ENCODE measurements at places on chromosomes 6 and 20.

DNA sequence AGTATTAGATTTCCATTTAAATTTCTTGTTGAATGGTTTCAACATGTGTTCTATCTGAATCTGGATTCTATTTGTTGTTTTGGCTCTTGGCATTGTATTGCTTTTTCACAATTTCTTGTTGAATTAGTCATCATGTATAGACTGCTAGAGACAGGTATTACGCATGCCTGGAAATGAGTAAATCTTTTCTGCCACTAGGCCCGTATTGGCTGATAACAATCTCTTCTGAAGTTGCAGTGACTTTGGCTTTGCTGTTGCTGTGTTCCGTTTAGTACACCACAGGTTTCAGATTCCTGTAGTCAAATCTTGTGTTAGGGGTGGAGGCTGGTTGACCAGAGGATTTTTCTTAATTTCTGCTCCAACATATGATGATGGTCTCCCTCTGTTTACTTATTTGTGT, 1339.4 kb downstream of the GRIK2 start:
- no peak for DNase-seq

DNA sequence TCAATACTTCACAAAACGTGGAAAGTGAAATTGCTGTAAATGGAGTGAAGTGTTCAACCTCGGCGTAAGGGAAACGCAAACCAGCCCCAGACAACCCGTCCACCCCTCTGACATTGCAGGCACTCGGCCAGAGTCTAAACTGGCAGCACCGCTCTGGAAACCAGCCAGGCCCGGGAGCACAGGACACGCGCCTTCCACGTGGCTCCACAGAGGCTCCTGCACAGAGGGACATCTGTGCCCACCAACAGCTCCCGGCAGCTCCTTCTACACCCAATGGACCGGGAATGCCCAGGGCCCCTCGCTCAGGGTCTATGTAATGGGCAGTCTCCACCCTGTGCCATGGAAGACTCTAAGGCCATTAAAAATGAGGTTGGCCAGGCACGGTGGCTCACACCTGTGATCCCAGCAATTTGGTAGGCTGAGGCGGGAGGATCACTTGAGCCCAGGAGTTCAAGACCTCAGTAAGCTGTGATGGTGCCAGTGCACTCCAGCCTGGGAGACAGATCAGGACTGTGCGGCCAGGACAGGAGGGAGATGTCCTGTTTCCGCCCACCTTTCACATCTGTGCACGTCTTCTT, 3.4 kb upstream of the HELZ2 start:
- DNase-seq, result no peak

DNA sequence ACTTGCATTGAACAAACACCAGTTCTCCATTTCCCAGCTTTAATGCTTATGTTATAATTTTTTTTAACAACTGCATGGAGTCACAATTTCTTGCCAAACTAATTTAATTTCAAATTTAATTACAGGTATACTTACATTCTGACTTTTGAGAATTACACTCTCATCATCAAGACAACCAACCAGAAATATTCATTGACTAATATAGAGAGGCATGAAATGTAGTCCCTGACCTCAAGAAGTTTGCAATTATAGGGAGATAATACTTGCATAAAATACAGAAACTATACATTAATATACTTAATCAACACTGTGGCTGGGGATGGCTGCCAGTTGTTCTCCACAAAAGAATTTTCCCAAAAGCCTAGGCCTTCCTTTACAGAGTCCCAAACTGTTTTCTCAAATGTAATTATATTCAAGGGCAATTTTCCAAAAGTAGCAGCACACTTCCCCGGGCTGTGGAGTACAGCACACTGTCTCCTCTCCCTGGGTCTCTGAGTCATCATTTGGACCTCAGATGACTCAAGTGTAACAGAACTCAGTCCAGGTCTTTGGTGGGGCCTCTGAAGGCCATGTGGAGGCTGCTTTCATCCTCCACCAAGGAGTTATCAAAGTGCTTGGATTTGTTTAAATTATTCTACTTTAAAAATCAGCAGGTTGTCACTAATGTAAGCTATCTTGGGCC, 114.1 kb downstream of the KIF16B start:
- no peak for DNase-seq

- no peak for DNase-seq
Measured at GRCh38 chr6:90375681-90376439, 79.2 kb upstream of the BACH2 start.

DNA sequence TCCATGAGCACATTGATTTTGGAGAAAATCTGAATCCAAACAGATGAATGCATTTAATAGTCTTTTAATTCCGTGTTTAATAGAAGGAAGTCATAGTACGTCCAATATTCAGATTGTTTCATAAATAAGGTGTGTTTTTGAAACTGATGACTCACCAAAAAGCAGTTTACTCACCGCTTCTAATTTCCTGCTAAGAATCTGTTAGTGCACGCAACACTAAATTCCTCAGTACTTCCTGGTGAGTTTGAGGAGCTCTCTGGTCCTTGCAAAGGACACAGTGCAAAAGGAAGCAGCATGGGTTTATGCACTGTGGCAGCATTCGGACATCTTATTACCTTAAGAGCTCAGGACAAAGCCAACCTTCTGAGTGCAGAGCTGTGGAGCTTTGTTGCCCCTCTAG, 2.3 kb upstream of the ADGRF1 start:
- DNase-seq, result no peak

DNA sequence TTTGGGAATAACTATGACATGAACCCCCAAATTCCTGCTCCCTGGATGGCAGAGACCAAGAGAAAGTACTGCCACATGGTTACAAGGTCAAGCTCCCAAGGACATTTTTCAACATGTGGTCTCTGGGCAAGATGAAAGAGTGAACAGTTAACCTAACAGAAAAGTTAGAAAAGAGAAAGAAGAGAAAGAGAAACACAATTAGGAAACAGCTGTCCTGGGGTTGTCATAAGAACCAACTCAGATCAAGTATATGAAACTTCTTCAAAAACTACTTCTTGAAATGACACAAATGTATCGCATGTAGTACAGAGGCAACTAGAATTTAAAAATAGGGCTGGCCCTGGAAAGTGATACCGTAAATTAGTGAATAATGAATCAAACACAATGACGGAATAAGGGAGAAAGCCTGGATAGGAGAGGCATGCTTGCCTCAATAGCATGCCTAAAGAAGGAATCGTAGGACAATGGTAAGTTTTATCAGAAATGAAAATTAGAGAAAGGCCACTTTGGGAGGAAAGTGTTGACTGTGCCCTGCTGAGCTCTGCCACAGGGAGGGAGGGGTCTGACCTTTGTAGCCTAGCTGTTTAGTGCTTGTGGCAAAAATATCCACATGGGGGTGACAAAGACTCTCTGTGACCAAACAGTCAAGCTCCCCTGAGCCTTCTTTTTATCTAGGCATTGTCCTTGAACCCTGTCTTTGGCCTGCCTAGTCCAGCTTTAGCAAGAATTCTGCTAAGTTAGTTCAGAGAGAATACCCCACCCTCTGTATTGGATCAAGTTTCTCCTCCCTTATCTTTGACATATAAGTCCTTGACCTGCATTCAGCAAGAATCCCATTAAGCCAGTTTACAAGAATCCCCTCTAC, 4.3 kb upstream of the DCBLD1 start:
- no peak for DNase-seq

GRCh38 chr20:59403261-59403961, 103.0 kb downstream of the EDN3 start:
- peak; percentile 51 for DNase-seq

DNA sequence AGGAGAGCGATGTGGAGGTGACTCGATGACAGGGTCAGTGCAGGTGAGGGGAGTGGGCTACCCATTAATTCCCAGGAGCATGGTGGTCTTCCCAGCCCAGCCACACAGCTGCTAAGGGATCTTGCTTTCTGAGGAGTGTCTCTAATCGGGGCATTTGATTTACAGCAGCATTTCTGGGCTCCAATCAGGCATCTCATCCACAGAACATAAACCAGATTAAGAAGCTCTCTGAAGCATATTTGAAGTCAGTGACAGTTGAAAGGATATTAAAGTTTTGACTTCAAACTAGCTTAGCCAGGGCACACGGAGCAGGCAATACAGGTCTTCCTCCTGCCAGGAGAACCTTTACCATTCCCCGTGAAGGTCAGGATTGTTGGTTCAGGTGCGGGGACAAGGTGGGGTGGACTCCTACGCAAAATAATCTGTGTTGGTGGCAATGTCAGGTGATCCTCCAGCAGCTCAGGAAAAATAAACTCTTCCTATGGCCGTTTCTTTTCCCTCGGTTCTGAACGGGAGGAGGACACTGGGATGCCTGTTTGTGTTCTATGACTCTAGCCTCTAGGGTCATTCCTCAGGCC, 39.9 kb upstream of the ZNF831 start:
- DNase-seq, result no peak

All from T-helper 1 cell (primary cell).